CD4-positive, alpha-beta T cell treated with Interleukin-6 at 100 ng/mL for 8 hours (primary cell): ENCODE measurements at places on chromosomes 4 and X.

DNA sequence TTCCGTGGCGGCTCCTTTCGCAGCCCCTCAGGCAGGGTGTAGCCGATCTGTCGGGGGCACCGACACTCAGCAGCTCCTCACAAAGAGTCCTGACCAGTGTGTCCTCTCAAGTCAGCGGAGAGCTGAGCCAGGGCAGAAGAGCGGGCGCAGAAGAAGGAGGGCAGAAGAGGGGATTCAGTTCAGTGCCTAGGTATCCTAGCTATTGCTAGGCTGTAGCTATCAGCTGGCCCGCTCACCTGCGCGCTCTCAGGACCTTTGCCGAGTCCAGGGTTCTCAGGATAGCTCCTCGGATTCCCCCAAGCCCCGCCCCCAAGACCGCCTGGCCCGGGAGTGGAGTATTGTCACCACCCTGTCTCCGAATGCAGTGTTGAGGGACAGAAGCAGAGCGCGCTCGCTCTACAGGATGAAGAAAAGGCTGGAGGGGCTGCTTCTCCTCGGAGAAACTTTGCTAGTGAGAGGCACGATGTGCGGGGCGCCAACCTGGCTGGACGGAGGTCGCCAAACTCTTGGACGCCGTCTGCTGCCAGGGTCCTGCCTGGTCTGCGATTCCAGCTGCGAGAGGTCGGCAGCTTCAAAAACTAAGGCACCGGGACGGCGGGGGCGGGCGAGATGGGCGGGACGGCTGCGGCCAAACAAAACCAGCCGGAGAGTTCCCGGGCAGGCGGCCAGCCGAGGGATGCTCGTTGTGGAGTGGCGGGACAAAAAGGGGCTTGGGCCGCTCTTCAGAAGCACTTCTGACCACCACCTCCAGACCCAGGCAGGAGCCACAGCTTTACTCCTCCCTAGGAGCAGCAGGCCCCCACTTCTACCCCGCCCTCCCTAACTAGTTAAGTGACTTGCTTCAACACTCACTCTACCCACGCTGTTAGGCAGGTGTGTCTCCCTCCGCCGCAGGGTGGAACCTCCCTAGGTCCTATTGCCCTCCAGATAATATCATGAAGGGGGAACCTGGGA lies at the start of gene XKRX:
Gene XKRX, minus strand, starts transcription at position 258 of the 954 bp plus-strand sequence. CDS start 613 bp downstream, outside the sequence.
- DNase-seq, result peak; percentile 29

DNA sequence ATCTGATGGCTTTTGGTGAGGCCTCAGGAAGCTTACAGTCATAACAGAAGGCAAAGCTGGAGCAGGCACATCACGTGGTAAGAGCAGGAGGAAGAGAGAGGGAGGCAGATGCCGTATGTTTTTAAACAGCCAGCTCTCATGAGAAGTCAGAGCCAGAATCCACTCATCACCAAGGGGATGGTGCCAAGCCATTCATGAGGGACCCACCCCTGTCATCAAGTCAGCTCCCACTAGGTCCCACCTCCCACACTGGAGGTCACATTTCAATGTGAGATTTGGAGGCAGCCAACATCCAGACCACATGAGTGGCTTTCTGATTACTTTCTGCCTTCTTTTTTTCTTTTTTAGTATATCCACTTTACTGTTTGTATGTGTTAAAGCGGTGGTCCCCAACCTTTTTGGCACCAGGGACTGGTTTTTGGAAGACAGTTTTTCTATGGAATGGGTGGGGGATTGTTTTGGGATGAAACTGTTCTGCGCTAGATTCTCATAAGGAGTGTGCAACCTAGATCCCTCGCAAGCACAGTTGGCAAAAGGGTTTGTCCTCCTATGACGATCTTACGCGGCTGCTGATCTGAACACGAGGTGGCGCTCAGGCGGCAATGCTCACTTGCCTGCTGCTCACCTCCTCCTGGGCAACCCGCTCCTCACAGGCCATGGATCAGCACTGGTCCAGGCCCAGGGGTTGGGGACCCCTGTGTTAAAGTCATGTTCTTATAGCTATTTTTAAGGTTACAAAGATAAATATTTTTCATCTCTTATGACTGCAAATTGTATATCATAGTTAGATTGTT lies 61.7 kb downstream of the SLIT2 start:
- DNase-seq, result no peak

DNA sequence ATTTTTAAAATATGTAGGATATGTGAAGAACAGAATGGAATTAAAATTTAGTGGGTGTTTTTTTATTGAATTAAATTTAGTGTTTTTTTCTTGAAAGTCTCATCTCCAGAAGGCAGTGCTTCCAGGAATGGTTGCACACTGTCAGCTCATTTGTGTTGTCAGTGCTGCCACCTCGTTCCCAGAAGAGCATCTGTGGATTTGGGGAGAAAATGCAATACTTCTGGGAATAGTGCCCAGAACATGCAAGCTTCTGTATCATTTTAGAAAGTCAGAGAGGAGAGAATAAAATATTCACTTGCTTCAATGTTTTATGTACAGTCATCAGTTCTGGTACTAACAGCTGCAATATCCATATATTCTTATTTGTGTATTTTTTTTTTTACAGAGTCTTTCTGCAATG lies 608.8 kb downstream of the PCDH7 start:
- no peak for DNase-seq

DNA sequence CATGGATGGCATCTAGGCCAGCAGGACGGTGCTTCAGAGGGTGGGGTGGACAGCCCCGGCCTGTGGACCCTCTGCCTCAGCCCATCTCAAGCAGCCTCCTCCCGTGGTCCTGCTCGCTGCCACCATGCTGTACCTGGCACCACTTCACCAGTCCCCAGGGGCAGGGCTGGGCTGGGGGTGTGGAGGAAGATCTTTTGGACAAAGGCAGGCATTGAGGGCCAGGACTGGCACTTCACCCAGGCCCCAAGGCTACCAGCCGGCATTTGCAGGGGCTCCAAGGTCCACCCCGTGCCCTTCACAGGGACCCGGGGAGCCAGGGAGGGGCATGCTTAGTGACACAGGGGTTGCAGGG lies 713 bp downstream of the PLXNB3 start:
- DNase-seq, result no peak

- DNase-seq, result no peak
These were observed 91.6 kb upstream of the H2AZ1 start for GRCh38 chr4:100041646-100042045.

DNA sequence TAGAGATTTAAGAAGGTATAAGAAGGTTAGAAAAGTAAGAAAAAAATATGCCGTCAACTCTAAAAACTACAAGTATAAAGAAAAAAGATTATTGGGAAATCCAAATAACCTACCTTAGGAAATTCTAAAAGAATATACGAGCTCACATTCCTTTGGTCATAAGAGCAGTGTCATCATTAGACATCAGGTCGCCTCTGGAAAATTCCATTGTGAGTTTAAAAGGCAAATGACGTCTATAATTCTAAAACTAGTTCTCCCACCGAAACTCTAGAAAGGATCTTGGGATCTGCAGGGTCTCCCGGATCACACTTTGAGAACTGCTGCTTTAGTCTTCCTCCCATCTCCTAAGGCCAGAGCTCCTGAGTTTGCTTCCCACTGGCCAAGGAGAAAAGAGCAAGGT lies 518 bp upstream of the SAT1 start:
- no peak for DNase-seq

DNA sequence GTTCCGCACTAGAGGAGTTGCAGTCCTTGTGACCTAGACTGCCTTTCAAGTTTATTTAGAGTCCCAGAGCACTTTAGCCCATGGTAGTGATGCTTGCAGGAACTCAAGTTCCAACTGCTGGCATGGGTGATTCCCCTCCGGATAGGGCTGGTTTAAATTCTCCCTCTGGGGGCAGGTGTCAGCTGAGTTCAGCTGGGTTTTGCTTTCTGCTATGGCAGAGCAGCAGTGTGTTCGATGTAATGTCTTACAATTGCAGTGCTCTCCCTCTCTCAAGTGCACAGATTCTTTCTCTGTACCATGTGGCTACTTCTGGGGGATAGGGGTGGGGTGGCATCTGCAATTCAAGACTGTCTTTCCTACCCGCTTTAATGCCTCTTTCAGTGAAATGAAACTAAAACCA lies 164.8 kb upstream of the ZIC3 start:
- no peak for DNase-seq

- DNase-seq, result no peak
These were observed 116.1 kb downstream of the REELD1 start for GRCh38 chr4:146330392-146330791.

GRCh38 chr4:127410644-127411043 lies 222.1 kb upstream of the INTU start:
- DNase-seq, result no peak

GRCh38 chrX:14351611-14352303 lies 177.6 kb upstream of the GLRA2 start:
- no peak for DNase-seq

- no peak for DNase-seq
These were observed 149.0 kb downstream of the MID1 start for GRCh38 chrX:10471418-10471817.

DNA sequence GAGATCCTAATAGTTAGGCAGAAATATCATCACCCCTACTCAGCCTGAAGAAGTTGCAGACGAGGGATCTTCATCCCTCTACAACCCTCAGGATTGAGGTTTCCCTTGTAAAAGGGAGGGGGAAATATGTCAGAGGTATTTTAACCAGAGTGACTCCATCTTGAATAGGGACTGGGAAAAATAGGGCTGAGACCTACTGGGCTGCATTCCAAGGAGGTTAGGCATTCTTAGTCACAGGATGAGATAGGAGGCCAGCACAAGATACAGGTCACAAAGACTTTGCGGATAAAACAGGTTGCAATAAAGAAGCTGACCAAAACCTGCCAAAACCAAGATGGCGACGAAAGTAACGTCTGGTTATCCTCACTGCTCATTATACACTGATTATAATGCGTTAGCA lies 17.5 kb downstream of the IL13RA2 start:
- DNase-seq, result no peak

GRCh38 chr4:82721819-82722423 lies 76.7 kb downstream of the SCD5 start:
- no peak for DNase-seq

GRCh38 chr4:113760094-113760794 lies 1.3 kb downstream of the CAMK2D start:
- peak; percentile 25 for DNase-seq

GRCh38 chr4:40301603-40302002 lies 33.5 kb upstream of the CHRNA9 start:
- peak; percentile 92 for DNase-seq

DNA sequence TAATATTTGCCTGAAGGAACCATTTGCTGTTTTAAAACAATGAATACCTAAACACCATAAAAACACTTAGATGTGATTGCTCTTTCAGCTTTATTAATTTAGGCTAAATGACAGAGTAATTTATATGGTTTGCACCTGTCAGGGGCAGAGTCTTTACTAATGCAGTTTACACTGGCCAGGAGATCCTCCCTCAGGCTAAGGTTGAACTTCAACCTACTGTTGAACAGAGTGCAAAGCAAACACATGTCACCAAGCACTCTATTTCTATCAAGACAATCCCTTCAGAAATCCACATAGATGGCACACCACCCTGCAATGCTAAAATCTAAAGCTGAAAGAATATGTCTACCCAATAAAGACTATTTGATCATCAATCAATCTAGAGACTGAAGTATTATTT lies 147.3 kb downstream of the KLHL13 start:
- no peak for DNase-seq

DNA sequence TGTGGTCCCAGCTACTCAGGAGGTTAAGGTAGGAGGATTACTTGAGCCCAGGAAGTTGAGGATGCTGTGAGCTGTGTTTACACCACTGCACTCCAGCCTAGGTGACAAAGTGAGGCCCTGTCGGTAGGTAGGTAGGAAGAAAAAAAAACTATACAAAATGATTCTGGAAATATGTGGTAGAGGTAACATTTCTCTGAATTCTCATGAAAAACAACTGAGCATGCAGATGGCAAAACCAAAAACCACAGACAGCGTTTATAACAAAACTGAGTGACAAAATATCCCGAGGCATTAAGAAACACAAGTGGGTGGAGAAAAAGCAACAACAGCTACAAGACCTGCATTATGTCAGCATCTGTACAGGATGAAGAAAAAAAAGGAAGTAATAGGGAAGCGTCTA lies 211.7 kb downstream of the DLG3 start:
- DNase-seq, result no peak

DNA sequence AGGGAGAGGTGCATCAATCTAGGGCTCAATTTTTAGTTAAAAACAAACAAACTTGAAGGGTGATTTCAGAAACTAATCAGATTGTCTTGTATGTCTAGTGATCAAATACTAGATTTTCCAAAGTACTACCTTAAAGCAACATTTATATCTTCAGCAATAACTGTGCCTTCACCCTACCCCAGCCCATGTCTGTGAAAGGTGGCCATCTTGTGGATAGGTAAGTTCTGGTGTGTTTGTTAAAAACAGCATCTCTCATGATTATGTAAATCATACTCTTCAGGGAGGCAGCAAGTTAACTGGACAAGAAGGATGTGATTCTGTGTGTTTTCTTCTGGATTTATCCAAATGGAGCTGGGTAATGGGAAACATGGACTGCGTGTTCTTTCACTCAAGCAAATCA lies 81.4 kb upstream of the ACSL1 start:
- no peak for DNase-seq

DNA sequence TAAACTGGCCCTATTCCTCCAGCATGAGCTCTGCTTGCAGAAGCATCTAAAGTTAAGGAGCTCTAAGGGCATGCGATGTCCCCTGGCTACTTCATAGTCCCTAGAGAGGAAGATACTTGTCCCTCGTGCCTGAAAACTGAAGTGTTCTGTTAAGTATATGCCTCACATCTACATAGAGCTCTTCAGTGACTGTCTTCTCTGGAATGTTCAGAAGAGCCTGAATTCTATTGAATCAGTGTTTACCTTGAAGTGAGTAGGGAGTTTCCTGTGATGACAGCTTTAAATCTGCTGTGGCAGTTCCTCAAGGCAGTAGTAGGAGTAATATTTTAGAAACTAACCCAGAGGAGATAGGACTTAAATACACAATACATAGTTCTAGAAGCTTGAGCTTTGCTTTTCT lies 111.2 kb downstream of the ZNF518B start:
- DNase-seq, result no peak

DNA sequence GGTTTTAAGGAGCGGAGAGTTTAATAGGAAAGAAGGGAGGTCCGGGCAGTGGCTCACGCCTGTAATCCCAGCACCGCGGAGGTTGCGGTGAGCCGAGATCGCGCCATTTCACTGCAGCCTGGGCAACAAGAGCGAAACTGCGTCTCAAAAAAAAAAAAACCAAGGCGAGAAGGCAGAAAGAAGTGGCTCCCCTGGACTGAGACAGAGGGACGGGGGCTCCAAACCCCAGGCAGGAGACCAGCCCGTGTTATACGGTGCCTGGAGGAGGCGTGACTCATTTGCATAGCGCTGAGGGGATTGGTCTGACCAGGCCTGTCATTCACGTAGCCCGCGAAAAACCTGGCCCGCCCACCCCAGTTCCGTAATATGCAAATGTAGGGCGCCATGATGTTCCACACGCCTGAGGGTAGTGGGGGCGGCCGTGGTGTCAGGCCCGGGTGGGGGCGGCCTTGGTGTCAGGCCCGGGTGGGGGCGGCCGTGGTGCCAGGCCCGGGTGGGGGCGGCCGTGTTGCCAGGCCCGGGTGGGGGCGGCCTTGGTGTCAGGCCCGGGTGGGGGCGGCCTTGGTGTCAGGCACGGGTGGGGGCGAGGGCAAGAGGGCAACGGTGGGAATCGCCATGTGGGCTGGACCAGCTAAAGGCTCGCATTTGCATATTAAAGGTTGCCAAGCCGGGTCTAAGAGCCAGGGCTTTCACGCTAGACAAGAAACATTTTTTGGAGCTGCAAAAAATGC lies 2.1 kb downstream of the PLCXD1 start:
- peak; percentile 87 for DNase-seq

- no peak for DNase-seq
These were observed 325.5 kb upstream of the SLC7A11 start for GRCh38 chr4:138567696-138568095.

GRCh38 chr4:122997463-122998101 lies 75.2 kb upstream of the NUDT6 start:
- no peak for DNase-seq

- DNase-seq, result no peak
These were observed 103.3 kb downstream of the DCLK2 start for GRCh38 chr4:150181536-150181935.
